ENCODE measurements at places on chromosomes 7 and 10.

GRCh38 chr7:44607141-44608068, 978 bp downstream of the OGDH start:
- DNase-seq: no peak

DNA sequence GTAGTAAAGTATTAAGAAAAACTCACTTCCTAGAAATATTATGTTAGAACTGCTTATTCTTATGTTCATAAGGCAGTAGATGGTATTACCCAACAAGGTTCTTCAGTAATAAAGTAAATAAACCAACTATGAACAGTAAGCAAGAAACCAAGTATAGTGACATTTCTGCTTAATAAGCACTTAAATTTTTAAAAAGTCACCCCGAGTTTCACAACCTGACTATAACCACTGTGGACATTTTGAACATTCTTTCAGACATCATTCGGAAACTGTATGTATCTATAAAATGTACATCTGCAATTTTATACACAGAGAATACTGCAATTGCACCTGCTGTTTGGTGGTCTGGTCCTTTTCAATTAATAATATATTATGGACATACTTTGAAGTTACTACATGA, 1073.6 kb downstream of the XPNPEP1 start:
- DNase-seq: no peak

- DNase-seq: no peak
Observed at GRCh38 chr10:3465406-3465891, 292.9 kb upstream of the PITRM1 start.

- no peak for DNase-seq
Observed at GRCh38 chr10:116849248-116850057, at the start of gene ENO4. Gene ENO4 (plus strand): TSS chr10:116849499. CDS start chr10:116849567, 68 bp downstream.

DNA sequence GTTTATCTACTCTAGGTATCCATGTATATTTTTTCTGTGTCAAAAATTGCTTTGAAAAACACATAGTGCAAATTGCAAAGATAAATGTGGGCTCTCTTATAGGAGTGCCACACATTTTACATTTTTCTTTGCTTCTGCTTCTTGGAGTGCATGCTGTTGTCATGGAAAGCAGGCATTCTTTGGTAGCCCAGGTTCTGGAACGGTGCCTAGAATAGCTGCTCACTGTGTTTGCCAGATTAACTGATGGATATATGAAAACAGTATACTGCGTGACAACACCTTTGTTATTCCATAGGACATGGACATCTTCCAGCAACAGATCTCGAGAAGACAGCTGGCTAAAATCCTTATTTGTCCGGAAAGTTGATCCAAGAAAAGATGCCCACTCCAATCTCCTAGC, 13.4 kb downstream of the NIPSNAP2 start:
- DNase-seq: no peak

- no peak for DNase-seq
Observed at GRCh38 chr10:79933961-79934360, 14.9 kb downstream of the SFTPD start.

DNA sequence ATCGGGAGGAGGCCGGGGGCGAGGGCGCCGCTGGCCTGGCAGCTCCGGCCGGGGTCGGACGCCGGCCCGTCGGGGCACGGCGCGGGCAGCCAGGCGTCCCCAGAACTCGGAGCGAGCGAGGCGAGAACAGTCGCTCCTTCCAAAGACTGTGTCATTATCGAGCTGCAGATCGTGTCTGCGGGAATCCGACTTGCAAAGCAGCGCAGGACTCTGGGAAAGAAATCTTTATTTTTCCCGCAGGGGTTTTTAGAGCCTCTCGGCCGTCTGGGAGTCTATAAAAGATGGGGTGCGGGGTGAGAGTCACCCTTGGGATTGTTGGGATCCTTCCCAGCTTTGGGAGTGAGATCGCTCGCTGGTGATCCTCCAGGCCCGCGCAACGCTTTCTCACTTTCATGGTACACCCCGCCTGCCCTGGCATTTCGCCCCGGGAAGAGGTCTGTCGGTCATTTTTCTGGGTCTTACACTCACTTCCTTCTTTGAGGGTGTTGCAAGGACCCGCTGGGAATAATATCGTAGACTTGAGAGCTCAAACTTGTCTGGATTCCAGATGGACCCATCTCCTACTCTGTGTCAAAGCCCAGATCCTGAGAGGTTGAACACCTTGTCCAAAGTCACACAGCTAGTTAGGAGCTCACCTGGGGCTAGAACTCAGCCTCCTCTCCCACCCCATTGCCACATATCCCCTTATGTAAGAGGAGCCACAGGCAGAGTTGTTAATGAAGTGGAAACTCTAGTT, 1.0 kb downstream of the UBTD1 start:
- no peak for DNase-seq

GRCh38 chr10:24906372-24906771, 46.0 kb downstream of the PRTFDC1 start:
- DNase-seq: no peak

DNA sequence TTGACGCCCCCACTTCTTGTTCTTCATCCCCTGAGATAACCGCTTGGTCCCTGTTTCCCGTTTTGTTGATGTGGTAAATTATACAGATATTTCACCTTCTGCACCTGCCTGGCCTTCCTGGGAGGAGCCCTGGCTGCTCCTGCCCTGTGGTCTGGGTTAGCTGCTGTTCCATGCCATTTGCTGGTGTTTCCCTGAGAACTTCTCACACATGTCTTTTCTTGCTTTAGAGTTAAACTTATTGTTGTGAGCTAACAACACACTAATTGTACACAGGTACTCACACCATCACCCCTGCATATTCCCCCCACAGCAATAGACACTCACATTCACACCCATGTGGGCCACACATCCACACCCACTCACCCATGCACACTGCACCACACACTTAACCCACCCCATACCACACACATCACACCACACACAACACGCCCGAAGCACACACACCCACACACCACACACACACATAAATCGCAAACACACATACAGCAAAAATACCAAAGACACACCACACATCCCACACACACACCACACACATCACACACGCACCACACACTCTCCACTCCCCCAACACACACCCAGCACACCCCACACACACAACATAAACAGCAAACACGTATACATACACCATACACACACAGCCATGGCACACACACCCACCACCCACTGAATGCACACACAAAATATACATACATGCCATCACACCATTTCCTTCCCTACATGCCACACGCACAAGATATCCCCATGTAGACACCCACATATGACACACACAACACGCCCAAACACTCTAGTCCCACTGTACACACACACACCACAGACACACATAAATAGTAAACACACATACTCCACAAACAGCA, 19.4 kb upstream of the ANTXRL start:
- DNase-seq: no peak

GRCh38 chr10:36026081-36026480, 384.0 kb upstream of the FZD8 start:
- DNase-seq: no peak

DNA sequence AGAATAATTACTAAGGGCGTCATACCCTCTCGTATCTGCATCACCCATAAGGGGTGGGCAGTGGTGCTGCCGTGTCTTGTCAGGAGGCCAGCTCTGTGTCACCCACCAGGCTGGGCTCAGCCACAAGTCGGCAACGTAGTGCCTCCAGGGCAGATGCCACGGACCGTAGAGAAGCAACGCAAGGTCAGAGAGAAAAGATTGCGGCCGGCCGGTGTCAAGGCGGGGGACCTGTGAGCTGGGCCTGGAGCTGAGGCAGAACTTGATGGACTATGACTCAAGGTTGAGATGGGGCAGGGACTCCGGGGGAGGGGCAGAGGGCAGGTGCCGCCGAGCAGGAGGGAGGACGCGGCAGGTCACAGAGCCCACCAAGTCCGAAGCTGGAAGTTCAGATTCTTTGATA, 29.5 kb downstream of the FOXK1 start:
- no peak for DNase-seq

DNA sequence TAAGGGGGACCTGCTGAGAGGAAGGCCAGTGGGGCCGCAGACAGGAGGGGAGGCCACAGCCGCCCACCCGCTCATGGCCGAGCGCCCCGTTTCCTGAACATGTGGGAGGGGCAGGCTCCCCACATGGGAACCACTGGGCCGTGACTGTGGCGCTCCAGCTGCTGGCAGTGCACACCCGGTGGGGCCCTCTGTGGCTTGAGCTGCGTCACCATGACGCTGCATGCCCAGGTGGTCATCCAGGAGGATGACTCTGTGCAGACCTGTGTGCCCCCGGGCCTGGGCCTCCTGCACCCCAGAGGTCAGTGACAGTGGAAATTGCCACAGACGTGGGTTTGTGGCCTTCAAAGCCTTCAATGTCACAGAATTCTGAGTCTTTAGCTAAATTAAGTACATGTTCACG, 85.1 kb downstream of the MGMT start:
- DNase-seq: no peak

DNA sequence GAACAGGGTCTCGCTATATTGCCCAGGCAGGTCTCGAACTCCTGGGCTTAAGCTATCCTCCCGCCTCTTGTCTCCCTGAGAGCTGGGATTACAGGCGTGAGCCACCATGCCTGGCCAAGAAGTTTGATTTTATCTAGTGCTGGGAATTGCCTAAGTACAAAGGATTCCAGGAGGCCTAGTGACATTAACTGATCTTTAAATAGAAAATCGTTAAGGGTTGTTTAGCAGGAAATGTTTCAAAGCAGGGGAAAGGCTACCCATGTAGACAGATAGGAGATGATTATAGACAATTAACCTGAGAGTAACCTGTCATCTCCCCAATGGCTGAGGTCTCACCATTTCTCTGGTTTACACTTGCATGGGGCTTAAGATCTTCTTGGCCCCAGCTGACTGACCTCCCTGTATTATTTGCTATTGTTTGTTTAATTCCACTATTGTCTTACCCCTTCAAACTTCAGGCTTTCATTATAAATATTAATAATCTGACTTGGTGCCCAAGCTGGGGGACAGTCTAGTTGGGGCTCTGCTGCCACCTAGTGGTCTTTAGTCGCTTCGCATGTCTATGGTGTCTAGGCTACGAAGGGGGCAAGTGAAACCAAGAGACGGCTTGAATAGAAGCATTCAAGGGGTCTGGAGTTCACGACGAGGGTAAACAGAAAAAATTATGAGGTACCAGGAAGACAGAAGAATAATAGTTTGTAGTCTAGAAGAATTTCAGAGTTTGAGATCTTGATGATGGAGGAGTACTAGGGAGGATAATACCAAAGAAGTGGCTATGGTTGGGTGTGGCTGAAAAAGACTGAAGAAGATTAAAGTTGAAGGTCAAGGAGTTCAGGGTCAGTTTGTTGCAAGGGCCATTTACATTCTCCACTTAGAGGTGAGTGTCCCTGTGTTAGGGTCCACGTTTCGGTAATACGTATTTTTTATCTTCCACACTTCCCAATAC, 40.4 kb upstream of the BPGM start:
- DNase-seq: peak; percentile 19

GRCh38 chr10:132293813-132294520, 13.8 kb downstream of the STK32C start:
- DNase-seq: no peak

GRCh38 chr7:16462431-16462889, 3.1 kb downstream of the SOSTDC1 start:
- DNase-seq: no peak

DNA sequence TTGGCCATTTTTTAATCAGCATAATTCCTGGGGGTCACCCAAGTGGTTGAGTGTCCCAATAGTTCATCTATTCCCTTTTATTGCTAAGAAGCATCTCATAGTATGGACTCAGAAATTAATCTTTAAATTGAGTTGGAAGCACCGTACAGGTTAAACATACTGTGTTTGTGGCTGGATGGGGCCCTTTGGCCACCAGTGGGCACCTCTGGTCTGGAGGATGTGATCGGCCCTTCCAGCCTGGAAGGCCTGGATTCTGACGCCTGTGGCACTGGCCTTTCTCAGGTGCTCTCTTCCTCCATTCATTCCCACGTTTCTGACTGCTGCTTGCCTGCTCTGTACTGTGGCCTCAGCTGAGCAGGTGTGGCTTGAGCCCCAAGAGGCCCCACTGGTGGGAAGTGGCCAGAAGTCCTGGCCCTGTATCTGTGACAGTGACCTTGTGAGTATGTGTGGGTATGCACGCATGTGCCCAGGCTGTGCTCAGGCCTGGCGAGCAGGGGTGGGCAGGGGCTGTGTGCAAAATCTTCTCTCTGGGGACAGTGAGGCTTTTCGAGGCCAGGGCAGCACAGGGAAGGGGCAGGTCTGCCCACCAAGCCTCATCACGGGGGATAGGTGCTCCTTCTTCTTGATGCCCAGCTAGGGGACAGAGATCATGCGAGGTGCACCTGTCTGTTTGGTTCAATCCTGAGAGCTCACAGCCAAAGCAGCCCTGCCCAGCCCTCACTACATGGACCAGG, 30.1 kb downstream of the LDB3 start:
- DNase-seq: no peak

DNA sequence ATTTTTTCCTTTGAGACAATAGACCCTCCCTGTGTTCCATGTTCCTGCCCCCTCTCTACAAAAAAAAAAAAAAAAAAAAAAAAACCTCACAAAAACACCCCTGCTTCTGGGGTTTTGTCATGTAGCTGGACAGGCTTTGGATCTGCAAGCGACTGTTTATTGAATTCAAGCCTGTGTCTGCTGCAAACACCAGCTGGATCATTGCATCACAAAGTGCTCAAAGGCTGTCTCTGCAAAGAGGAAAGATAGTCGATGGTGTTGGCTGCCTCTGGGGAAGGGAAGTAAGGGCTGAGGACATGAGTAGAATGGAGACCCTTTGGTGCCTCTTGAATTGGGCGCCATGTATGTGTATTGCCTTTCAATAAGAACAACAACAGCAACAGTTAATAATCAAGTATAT, 471.2 kb downstream of the PLXNA4 start:
- DNase-seq: no peak

DNA sequence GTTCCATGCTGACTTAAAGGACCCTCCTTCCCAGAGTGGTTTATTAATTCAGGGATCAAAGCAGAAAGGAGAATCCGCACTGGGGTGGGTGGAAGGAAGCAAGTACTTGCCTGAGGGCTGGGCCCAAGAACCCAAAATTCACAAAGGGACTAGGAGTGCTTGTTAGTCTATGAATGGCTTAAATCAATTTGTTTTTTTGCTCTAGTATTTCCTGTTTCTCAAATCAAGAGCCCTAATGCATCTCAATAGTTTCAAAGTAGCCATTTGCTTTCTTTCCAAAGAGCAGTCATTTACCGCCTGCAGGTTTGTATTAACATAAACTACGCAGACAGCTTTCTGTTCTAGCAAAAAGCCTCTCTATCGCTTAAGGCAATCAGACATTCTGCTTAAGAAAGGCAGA, 44.2 kb upstream of the SLC35G1 start:
- no peak for DNase-seq

- no peak for DNase-seq
Observed at GRCh38 chr10:3054851-3055199, 12.5 kb upstream of the PFKP start.

- no peak for DNase-seq
Observed at GRCh38 chr7:30172451-30172850, 37.7 kb downstream of the MTURN start.

All from activated T-helper 1 cell treated with anti-CD3 and anti-CD28 coated beads, Interleukin-2, amount 50 U/mL, for 16 hours (primary cell).